ENCODE measurements at places on chromosomes 4 and X.
A peak's percentile ranks its signal among the peaks of the same experiment; 100 is the strongest.

DNA sequence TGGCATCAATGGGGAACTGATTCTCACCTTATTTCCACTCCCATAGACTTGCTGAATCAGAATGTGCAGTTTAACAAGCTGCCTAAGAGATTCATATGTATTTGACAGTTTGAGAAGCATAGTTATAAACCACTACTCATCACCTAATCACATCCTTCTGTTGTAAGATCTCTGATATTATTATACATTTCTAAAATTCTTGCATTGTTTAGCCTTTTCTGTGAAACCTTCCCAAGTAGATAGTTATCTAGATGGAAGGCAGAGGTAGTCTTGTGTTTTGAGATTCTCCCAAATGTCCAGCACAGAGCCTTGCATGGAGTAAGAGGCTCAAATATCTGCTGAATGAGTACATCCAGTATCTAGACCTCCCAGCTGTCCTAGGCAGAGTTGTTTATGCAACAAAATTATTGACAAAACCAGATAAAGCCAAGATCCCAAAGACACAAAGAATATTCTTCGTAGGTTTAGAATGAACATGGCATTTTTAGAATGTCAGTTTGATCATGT, 227.3 kb downstream of the KDR start:
- peak; percentile 55 for DNase-seq

GRCh38 chrX:29547877-29548276, 667.5 kb upstream of the MAGEB2 start:
- DNase-seq = no peak

GRCh38 chr4:85688055-85688740, 213.2 kb downstream of the ARHGAP24 start:
- DNase-seq = no peak

DNA sequence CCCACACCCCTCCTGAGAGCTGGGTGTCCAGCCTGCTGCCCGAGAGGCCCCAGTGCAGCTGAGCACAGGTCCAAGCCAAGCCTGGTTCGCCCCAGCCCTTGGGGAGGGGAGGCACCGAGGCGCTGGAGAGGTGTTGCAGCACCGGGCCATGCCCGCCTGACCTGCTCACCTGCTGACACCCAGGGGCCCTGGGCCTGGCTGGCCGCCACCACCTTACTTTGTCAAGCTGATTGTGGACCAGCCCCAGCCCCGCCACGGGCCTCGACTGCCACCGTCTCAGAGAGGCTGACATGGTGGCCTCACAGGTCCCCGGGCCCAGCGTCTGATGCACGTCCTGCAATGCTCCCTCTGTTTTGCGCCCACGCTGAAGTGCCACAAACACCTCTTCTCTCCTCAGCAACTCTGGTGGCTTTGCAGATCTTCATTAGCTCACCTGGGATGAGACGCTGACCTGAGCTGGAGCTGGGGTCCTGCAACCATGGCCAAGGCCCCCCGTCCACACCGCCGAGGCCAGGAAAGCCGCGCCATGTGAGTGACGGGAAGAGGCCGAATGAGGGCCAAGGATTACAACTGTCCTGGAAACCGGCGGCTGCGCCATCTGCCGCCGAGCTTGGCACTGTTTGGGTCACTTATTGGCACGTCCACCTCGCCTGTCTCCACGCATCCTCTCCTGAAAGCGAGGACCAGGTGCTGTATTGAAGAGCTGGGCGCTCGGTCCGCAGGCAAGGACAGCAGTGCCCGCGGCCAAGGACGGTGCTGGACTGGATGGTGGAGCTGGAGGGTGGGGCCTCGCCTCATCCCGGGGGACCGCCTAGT, 7.6 kb downstream of the CPLX1 start:
- no peak for DNase-seq

DNA sequence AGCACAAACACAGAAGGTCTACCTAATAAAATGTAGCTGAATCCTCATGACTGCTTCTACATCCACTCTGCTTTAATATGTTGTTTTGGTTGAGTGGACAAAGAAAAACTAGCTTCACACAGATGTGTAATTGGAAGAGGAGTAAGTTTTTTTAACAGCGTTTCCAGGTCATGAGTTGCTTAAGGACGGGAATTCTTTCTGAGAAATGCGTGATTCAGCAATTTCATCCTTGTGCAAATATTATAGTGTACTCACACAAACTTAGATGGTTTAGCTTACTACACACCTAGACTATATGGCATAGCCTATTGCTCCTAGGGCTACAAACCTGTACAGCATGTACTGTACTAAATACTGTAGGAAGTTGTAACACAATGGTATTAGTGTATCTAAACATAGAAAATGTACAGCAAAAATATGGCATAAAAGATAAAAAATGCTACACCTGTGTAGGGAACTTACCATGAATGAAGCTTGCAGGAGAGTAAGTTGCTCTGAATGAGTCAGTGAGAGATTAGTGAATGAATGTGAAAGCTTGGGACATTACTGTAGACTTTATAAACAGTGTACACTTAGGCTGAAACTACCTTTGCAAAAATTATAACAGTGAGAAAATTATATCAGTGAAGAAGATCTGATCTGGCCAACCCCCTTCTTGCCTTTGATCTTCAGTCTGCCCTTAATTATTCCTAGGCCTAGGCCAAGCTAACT, 70.8 kb upstream of the IL15 start:
- no peak for DNase-seq

GRCh38 chrX:25976683-25977310, 161.3 kb upstream of the MAGEB18 start:
- DNase-seq = peak; percentile 1

DNA sequence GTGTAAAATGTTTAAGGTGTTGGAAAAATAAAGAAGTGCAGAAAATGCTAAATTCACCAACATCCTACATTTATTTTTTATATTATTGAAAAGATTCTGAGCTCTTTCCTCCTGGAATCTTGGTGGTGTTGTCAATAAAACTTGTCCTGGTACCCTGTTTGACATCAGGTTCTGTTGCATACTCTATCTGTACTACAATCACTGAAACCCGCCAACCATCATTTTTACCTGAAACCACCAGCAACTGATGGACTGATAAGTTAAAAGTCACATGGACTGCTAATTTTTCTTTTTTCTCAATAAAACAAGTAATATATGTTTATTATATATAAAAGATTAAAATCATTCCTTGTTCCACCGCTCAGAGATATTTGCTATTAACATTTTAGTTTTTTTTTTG, 23.4 kb downstream of the STAP1 start:
- no peak for DNase-seq

DNA sequence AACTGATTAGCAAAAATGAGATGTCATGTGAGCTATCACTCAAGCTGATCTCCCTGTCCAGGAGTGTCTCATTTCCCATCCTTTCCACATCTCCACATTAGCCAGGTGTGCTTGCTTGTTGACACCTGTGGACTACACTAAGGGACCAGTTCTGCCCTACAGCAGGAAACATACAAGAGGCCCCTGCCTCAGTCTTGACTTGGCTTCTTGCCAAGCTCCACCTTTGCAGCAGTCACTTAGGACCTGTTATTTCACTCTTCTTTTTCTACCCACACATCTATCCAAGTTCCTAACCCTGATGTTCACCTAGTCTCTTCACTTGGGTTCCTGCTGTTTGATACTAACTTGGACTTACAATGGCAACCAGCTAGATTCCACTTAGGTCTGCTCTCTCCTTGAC, 13.2 kb downstream of the FRMD7 start:
- no peak for DNase-seq

DNA sequence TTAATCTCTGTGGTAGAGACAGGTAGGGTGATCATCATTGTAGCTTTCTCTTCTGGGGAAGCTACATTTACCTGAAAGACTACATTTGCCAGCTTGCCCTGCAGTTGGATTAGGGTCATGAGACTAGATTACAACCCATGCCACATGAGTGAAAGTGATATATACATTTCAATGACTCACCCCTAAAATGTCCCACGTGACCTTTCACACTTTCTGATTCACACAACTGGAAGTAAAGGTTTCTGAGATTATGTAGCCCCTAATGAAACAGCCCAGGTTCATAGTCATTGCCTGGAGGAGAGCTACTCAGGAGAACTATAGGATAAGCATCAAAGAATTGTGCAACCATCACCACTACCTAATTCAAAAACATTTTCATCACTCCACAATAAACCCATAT, 17.8 kb downstream of the PDCL2 start:
- DNase-seq = no peak

- DNase-seq = no peak
Measured at GRCh38 chr4:115310641-115311040, 197.2 kb upstream of the NDST4 start.

GRCh38 chr4:113179091-113179490, 129.6 kb downstream of the ANK2 start:
- DNase-seq = no peak

DNA sequence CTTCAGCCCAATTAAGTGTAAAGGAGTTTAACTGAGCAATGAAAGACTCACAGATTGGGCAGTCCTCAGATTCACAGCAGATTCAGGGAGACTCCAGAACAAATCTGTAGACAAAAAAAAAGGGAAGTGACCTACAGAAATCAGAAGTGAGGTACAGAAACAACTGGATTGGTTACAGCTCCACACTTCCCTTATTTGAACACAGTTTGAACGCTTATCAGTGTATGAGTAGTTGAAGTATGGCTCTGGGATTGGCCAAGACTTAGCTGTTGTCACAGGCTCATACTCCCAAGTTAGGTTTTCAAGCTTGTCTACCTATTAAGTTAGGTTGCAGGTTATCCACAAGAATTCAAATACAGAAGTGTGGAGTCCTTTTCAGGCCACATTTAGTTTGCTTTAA, 112.4 kb upstream of the ELOVL6 start:
- DNase-seq = no peak

DNA sequence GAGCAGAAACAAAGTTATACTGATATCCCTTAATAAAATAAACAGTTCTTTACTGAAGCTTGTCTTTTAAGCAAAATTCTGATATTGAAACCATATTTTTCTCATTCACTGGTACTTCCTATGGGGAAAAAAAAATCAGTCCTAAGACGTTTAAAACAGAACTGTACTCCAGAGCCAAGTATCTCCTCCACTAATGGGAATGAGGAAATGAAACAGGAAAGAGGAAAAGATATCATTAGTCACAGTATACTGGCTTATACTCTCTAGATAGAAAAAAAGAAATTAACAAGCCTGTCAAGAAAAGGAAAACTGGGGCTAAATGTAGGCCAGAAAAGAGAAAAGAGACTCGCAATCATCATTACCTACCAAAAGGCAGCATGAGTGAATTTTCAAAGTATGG, 252.7 kb downstream of the CENPC start:
- no peak for DNase-seq

DNA sequence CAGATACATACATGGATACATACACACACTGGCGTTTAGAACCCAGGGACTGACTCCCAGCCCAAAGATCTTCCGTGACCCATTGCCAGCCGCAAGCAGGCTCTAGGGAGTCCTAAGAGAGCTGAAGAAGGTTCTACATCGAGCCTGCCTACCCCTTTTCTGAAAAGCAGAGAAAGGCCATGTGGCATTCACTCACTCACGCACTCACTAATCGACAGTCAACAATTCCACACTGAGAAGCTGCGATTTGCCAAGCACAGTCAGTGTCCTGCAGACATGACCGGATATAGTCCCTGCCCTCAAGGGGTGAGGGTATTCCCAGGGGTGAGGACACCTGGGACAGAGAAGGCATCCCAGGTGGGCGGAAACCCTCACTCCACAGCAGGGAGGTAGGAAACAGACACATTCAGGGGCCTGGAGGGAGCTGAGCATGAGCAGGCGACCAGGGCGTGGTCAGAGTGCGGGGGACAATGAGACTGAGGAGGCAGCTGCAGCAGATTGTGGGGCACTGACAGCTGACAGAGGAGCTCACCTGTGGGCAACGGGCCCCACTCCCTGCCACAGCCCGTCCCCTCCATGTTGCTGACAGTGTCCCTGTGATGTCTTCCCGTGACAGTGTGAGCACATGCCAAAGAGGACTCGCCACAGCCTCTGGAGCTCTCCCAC, 13.2 kb upstream of the MAN2B2 start:
- no peak for DNase-seq

DNA sequence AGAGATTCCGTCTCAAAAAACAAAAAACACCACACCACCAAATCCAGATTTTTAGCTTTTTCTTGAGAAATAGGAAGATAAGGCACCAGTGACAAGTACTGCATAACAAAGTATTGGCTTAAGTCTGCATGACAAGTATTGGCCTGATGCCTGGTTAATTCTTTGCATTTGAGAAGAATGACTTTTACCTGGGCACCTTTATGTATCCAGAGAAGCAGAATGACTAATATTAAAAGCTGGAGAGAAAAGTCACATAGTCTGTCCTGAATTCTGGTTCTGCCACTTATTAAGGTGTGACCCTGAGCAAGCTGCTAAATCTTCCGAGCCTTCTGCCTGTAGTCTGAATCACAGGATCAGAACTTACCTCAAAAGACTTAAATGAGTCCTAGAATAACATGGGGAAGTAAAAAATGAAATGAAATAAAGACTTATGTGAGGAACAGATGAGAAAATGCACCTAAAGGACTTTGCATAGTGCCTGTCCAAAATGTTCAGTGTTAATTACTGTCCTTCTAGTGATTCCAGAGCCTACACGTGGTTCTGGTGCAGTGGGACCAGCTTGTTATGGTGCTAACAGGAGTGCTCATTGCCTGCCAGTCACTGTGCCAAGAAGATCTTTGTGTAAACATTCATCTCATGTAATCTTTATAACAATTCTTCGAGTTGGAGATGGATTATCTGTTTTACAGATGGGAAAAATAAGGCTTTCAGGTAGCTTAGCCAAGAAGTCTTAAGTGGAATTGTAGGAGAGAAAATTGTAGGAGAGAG, 31.6 kb downstream of the UGDH start:
- peak; percentile 30 for DNase-seq

DNA sequence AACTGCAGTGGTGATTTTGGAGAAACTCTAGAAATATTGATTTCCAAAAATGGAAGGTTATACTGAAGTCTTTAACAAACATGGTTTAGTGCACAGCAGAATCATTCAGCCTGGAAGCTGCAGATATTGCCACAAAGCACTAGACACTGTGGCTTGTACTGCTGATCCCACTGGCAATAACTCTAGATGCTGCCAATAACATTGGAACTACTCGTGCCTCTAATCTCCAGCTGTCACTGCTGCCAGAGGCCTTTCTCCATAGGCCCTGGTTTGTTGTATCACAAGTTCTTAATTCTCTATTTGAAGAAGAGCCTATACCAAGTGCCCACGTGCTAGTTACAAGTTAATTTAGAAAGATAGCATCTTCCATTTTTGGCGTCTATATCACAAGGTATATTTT, 19.3 kb downstream of the DMP1 start:
- DNase-seq = no peak

DNA sequence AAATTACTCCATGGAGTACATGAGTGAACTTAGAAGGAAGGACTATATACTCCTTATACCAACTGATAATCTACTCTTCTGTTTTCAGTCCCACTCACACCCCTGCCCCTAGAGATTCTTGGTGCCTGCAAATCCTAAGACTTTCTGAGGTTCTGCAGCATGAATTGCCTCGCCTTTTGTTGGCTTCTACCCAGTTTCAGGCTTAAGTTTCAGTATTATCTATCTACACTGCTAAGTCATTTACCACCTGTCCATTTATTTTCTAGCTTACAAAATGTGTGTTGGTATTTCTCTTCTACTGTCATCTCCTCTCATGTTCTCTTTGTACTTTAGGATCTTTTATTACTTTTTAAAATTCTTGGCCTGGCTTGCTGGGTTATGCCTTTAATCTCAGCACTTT, 94.4 kb upstream of the AMOT start:
- DNase-seq = no peak

- DNase-seq = no peak
Measured at GRCh38 chr4:168800926-168801325, 209.1 kb downstream of the CBR4 start.

GRCh38 chrX:23981711-23982110, 45.3 kb downstream of the KLHL15 start:
- no peak for DNase-seq
